ENCODE measurements at places on chromosomes 13 and 19.

DNA sequence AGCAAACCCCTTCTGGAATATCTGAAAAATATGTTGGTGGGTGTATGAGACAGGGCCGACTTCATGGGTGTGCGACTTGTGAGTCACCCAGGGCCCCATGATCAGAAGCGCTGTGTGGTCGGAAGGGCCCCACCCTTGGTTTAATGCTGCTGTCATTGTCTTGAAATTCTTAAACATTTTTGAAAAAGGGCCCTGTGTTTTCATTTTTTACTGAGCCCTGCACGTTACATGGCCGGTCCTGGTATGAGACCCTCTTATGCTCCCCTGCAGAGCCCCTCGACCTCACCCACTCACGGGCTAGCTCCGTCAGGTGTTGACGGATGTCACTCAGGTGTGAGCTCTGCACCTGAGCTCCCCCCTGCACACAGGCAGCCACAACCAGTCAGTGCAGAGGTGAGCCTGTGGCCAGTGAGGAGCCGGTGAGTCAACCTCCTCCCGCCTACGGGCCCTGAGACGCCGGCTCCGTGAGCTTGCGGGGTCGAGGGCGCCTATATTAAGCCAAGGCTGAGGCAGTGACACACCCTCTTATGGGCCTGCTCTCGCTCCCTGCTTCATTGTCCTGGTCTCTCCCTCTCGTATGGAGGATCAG is 27.7 kb downstream of the GADD45B start:
- no peak for DNase-seq

DNA sequence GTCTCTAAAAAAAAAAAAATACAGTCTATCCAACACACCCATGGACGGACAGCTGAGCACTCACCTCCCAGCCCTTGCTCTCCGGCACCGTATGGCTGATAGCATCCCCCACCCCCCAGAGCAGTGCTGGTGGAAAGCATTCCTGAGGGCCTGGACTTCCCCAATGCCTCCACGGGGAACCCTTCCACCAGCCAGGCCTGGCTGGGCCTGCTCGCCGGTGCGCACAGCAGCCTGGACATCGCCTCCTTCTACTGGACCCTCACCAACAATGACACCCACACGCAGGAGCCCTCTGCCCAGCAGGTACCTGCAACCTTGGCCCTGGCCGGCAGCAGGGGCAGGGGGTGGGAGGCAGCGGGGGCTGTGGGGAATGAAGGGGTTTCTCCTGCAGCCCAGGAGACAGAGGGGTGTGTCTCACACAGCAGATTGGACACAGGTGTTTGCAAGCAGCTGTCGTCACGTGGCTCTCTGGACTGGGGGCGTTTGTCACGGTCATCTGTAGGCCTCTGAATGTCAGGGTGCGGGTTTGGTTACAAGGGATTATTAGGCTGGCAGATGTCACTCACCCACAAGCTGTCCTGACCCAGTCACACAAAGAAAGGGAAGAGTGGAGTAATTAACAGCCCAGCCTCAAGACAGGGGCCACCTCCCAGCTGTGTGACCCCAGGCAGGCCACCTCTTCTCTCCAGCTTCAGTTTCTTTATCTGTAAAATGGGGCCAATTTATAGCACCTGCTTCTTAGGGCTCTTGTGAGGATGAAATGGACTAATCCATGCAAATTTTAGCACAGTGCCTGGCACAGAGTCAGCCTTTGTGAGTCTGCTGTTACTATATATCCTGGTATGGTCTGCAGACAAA is 19.3 kb downstream of the PLD3 start:
- DNase-seq: no peak

DNA sequence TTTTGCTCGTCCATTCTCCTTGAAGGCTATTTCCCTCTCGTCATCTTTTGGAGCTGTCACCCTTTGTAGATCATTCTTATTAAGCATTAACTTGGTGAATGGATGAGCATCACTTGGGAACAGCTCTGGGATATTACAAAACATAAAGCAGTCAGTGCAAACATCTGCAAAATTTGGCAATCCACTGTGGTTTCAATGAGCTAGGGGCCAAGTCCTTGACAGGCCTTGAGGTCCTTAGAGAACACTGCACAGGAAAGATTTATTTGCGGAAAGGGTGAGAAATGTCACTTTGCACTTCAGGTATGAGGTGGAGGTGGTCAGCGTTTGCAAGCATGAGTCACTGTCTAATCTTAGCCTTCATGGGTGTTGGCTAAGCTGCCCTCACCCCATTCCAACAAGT is 239.7 kb upstream of the MAB21L1 start:
- DNase-seq: no peak

DNA sequence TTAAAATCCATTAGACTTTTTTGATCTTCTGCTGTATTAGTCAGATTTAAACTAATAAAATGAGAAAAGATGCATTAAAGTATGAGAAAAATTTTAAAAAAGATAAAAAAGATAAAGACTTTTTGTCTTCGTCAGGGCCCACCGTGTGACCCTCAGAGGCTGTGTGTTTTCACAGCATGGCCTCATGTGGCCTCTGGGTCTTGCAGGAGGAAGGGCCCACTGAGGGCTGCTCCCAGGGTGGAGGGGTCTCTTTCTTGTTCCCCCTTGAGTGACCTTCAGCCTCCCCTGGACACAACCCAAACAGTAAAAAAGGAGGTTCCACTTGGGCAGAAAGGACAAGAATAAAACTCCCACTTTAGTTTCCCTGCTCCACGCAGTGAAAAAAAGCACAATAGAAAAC is 57.1 kb upstream of the RANBP3 start:
- DNase-seq: no peak

DNA sequence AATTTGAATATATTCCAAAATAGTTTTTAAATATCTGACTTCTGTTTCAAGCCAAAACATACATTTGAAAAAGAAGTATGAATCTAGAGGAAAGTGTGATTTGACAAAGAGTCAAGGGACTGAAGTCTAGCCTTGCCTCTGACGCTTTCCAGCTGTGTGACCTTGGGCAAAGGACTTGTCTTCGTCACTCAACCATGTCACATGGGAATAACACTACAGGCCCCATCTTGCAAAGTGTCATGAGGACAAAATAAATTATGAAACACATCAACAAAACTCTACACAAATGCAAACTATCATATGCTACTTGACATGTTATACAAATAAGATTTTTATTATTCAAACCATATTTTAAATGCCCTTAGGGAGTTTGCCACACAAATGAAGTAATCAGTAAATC is 73.0 kb downstream of the CYSLTR2 start:
- DNase-seq: no peak

DNA sequence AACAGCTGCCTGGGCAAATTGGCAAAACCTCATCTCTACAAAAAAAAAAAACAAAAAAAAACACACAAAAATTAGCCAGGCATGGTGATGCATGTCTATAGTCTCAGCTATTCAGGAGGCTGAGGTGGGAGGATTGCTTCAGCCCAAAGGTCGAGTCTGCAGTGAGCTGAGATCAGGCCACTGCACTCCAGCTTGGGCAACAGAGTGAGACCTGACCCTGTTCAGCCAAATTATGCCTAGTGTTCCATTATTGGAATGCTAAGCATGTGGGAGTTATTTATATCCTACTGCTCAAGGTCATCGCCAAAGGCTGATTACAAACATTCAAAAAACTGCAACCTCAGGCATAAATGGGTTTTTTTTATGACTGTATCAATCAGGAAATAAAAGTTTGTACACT is 1251.0 kb upstream of the PCDH9 start:
- DNase-seq: no peak

- no peak for DNase-seq
Observed at GRCh38 chr19:48378194-48378570, 13.2 kb downstream of the KDELR1 start.

GRCh38 chr13:98976338-98976737 is 1.5 kb downstream of the DOCK9 start:
- no peak for DNase-seq

GRCh38 chr13:110354715-110355473 is 47.8 kb downstream of the COL4A2 start:
- DNase-seq: no peak

- DNase-seq: no peak
Observed at GRCh38 chr13:27131906-27132305, 39.7 kb downstream of the USP12 start.

DNA sequence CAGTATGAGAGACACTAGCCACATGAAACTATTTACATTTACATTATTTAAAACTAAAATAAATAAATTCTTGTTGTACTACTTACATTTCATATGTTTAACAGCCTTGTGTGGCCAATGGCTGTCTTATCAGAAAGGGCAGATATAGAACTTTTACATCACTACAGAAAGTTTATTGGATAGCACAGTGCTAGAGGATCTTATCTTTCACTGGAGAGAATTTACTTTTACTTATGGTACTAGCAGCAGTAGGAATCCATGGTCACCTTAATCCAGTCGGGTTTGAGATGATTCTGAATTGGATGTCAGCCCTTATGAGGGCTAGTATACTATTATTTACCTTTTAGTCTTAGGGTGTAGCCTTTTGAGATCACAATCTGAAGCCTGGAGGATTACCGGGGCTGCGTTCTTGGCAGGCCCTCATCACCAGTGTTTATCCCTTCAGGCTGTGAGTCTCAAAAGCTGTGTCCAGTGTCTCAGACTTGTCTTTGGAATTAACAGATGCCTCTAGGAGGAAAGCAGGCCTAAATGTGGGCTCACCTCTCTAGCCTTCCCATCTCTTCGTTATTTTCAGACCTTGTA is 21.7 kb downstream of the IFT88 start:
- no peak for DNase-seq
